A549 treated with RU486 at 1 μM for 4 hours (cell line): ENCODE measurements at places on chromosomes 1 and 21. TPM values are rescaled to one million over a fixed set of nuclear protein-coding genes. Genes with fewer than 3 reads are reported as not detected.

The MAN1C1 gene
- total RNA-seq = 0.08 to 0.22 TPM (median 0.14 TPM) in 5 replicates

The AGT gene
- total RNA-seq = 0.06 to 0.21 TPM (median 0.14 TPM) in 4 of 5 replicates, not detected in the other

The SLC6A17 gene
- total RNA-seq = 4.3 to 5.9 TPM (median 5.1 TPM) in 5 replicates

The RPS6KC1 gene
- total RNA-seq = 7.4 to 12.0 TPM (median 10.6 TPM) in 5 replicates

The FAAH gene
- total RNA-seq = 0.69 to 1.0 TPM (median 0.77 TPM) in 5 replicates

The FAM72D gene
- 3.3 to 7.6 TPM (median 6.2 TPM) in 5 replicates for total RNA-seq

The TTC39A gene
- total RNA-seq = 1.3 to 2.4 TPM (median 1.5 TPM) in 5 replicates

The UQCRH gene
- 387 to 593 TPM (median 418 TPM) in 5 replicates for total RNA-seq
